NCI-H187 treated with DMSO at 0.1 percent for 48 hours (cell line): ENCODE measurements at places on chromosomes 11 and 22.

- no peak for DNase-seq
Measured at GRCh38 chr11:122963961-122964360, 17.7 kb downstream of the BSX start.

GRCh38 chr11:116731097-116731761, 41.6 kb downstream of the BUD13 start:
- DNase-seq = no peak

DNA sequence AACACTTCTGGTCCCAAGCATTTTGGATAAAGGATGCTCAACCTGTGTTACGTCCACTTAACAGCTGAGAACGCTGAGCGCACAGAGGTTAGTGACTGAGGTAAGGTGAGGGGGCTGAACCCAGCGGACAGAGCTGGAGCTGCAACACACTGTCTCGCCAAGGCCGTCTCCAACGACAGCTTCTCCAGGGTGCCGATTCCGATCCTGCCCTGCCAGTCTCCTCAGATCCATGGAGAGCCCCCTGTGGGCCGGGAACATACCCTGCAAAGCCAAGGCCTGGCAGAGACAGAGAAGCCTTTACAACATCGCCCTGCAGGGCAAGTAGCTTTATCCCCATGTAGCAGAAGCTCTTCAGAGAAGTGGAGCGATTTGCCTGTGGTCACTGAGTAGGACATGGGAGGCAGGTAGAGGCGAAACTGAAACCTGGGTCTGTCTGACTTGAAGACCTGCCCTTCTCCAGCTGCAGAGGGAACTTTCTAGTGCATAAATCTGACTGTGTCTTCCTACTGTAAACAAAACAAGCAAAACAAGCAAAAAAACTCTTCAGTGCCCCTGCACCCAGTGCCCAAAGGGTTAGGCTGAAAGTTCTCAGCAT, 72.8 kb downstream of the SCUBE1 start:
- DNase-seq = no peak

- no peak for DNase-seq
Measured at GRCh38 chr22:36177160-36177559, 16.6 kb upstream of the APOL3 start.

- no peak for DNase-seq
Measured at GRCh38 chr11:76615950-76616349, 54.6 kb downstream of the LRRC32 start.

- no peak for DNase-seq
Measured at GRCh38 chr11:1293619-1294015, 15.8 kb downstream of the TOLLIP start.

DNA sequence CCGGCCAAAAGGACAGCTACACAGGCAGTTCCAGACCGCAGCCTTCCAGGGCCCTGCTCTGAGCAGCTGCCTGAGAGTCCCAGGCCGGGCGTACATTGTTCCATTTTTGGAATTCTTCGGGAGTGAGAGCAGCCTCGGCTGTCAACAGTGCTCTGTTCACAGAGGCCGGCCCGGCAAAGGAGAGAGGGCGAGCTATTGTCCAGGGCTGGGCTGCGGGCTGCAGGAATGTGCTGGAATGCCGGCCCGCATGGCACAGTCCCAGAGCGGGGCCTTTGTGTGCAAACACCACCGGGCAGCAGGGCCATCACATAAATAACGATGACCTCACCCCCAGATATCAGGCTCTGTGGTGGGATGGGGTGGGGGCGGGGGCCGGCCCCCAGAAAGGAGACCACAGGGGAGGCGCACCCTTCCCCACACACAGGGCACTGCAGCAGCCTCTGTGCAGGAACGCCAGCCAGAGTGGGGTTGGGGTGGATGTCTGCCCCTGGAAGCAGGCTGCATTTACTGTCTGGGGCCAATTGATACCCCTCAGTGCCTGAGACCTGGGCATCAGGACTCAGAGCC, 15.8 kb downstream of the LINC01488 start:
- no peak for DNase-seq
